ENCODE measurements at places on chromosomes 2 and 18.

DNA sequence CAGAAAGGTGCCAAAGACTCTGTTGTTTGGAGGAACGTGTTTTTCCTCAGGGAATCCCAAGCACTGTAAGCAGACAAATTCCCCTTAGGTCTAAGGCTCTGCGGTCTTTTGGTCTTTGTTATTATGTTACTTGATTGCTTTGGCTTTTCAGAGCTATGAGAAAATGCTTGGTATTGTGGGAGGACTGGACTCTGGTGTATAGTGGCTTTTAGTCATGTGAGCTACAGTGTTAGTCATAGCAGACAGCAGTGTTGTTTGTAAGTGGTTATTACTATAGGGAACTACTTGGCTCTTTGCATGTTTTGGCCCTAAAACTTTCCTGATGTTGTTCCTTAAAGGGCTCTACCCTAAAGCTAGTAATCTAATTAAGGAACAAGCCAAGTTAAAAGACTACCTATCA, 956.2 kb upstream of the LRATD1 start:
- DNase-seq = no peak

DNA sequence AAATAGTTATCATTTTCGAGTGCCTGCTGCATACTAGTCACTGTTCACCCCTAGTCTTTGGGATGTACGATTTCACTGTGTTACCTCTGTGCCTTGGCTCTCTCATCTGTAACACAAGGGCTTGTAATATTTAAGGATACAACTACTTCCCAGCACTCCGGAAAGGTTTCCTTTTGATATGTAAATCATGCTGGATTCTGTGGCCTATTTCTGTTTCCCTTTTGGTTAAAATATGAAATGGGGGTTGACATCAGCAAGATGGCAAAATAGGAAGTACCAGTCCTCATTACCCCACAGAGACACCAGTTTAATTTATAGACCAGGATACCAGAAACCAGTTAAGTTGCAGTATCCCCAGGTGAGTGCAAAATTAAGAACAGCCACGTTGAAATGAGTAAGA, 23.5 kb downstream of the PSMG2 start:
- DNase-seq = no peak

DNA sequence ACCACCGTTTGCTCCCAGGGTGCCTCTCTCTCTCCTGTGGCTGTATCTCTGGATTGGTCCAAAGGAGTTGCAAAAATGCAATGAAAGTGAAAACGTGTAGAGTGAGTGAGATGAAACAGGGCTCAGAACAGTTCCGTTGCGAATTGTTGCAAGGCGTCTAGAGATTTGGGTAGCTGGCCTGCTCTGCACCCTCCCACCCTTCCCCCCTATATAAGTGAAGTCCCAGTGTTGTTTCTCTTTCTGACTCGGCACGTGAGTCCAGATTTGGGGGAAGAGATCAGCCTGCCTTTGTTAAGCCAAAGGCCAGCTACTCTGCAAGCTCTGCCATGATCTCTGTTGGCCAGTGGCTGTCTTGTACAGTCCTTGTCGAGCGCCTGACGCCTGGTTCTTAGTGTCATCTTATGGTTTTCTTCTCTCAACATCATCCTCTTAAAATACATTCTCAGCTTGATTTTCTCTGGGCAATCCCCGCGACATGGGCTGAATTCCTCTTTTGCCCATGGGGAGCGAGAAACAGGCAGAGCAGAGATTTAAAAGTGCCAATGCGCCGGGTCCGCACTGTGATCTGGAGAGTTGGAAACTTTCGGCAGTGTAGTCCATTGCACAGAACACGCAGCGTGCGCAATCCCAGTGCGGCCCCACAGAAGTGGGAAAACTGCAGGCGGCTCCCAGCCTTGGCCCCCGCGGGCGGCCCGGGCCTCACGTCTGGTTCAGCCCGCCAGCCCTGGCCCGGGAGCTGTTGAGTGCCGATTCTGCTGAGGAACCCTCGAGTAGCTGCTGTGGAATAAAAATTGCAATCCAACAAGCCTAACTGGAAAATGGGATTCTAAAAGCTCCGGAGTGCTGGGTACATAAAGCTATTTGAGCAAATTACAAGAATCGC, 9.3 kb downstream of the MEIS1 start:
- no peak for DNase-seq

DNA sequence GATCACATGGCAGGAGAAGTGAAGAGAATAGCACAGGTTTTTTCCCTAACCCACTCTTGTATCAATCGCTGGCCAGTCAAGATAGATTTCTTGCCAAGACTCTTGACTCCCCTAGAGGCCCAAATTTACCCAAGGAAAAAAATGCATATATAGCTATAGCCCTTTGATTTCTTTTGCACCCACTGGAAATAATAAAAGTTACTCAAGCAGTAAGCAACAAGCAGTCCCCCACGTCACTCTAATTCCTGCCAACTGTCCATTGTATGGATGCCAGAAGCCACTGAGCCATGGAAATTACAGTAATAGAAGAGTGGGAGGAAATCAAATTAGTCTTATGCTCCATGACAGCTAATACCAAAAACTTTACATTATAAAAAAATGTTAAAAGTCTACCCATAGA, 125.3 kb upstream of the SLC39A10 start:
- no peak for DNase-seq

- DNase-seq = no peak
Measured at GRCh38 chr2:8452296-8452695, 229.6 kb upstream of the ID2 start.

GRCh38 chr2:126877861-126878565, 20.7 kb upstream of the TEX51 start:
- no peak for DNase-seq

Data from stimulated activated CD8-positive, alpha-beta memory T cell treated with anti-CD3 and anti-CD28 coated beads, Interleukin-4, amount 100 ng/mL, for 4 hours (primary cell).